ENCODE measurements at places on chromosomes 12 and 14.

GRCh38 chr12:53313996-53314395 lies 7.4 kb downstream of the AAAS start:
- no peak for DNase-seq

DNA sequence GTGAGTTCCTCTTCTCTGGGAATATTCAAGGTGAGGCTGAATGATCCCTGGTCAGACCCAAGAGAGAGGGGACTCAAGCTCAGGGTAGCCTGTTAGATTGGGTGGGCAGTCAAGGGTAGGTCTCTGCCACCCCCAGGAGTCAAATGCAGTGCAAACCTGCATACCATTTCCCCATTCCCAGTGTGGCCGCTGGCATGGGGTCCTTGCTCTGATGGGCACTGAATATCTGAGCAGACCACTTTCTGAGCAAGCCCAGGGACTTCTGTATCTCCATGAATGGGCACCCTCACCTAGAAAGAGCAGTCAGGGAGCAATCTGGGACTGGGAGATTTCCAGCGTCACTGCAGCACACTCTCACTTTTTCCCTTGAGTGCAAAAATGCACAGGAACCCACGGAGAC lies 573.7 kb downstream of the BCL11B start:
- DNase-seq: no peak

DNA sequence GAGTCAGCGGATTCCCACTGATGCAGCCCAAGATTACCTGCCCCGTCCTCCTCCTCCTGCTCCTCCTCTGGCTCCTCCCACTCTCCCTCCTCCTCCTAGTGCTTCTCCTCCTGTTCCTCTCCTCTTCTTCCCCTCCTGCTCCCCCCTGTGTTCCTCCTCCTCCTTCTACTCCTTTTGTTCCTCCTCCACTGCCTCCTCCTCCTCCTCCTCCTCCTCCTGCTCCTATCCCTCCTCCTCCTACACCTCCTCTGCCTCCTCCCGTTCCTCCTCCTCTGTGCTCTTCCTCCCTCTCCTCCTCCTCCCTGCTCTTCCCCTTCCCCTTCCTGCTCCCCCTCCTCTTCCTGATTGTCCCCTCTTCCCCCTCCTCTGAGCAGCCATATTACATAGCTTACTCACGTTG lies 141.3 kb downstream of the CACNA1C start:
- no peak for DNase-seq

DNA sequence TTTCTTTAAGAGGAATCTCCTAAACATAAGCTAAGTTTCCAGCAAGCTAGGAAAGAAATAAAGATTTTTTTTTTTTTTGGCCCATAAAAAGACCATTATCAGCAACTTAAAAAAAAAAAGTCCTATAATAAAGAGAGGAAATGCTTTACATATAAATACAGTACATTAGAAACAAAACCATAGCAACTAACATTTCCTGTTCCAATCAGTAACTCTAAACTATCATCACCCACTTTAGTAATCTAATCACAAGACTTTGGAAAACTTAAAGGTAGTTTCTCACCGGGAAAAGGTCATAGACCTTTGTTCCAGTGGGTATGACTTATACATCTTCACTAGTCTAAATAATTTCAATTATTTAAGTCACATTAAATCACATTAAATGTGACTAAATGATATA lies 11.1 kb downstream of the SPTSSA start:
- no peak for DNase-seq

- DNase-seq: peak; percentile 46
Measured at GRCh38 chr14:76870166-76870565, 44.0 kb downstream of the LRRC74A start.

Measured in HTR-8/SVneo (cell line).